ENCODE measurements at places on chromosomes 12 and 14. TPM values are rescaled to one million over a fixed set of nuclear protein-coding genes. Genes with fewer than 3 reads are reported as not detected.

The NRIP2 gene
- not detected for total RNA-seq

The HOXC12 gene
- total RNA-seq: not detected

The CD163L1 gene
- 0.53 TPM for total RNA-seq

The NTF3 gene
- total RNA-seq: not detected

The PPFIBP1 gene
- 32.5 TPM for total RNA-seq

The COCH gene
- total RNA-seq: 24.8 TPM
